ENCODE measurements at places on chromosomes 12 and 14. TPM values are rescaled to one million over a fixed set of nuclear protein-coding genes. Genes with fewer than 3 reads are reported as not detected.

GRCh38 chr14:51302295-51303030 is 62.4 kb downstream of the TMX1 start:
- no peak for DNase-seq

The ANHX gene
- total RNA-seq = not detected

- no peak for DNase-seq
Observed at GRCh38 chr12:6703631-6704030, 3.0 kb upstream of the PIANP start.

The IQSEC3 gene
- 0.37 TPM for total RNA-seq

The RASSF8 gene
- 74.3 TPM for total RNA-seq

The BICD1 gene
- total RNA-seq = 47.6 TPM
